Neural progenitor cell (in vitro differentiated cells): ENCODE measurements at places on chromosomes 13 and 19.

DNA sequence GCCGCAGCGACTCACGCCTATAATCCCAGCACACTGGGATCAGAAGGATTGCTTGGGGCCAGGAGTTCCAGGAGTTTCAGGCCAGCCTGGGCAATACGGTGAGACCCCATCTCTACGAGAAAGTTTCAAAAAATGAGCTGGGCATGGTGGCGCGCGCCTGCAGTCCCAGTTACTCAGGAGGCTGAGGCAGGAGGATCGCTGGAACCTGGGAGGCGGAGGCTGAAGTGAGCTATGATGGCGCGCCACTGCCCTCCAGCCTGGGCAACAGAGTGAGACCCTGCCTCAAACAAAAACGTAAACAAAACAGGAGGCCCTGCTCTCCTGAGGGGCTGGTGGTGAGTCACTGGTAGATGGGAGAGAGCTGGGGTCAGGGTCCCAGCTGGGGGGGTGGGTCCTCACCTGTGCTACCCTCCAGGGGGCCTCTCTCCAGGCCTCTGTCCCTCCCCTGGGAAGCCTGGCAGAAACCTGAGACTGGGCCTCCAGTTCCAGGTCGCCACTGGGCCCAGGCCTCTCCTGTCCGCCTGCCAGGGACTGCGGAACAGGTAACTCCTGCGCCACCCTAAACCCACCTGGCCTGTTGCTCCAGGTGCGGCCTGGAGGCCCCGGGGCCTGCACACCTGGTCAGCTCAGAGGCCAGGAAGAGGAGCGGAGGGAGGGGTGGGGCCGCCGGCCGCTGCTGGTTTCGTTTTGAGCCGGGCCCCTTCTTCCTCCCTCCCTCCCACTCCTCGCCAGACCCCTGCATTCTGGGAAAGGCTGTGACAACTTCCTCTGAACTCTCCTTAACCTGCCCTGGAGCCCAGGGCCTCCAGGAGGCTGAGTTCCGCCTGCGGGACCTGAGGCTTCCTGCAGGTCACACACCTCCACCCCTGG lies 17.2 kb upstream of the ZBTB7A start:
- no peak for DNase-seq

- DNase-seq: peak; percentile 4
Measured at GRCh38 chr13:77980592-77980991, 62.0 kb upstream of the EDNRB start.

DNA sequence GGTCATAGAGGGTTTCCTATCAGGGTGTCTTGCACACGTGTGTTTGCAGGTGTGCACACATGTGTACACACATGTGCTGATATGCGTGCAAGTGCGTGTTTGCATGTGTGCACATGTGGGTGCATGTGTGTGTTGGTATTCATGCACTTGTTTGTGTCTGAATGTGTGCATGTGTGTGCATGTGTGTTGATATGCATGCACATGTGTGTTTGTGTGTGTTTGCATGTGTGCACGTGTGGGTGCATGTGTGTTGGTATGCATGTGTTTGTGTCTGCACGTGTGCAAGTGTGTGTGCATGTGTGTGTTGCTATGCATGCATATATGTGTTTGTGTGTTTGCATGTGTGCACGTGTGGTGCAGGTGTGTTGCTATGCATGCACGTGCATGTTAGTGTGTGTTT lies 150.5 kb downstream of the SOX1 start:
- DNase-seq: no peak

GRCh38 chr13:97004886-97005285 lies 10.6 kb upstream of the OXGR1 start:
- no peak for DNase-seq

GRCh38 chr19:13154911-13155471 lies 4.8 kb downstream of the IER2 start:
- peak; percentile 90 for DNase-seq

GRCh38 chr13:30720172-30720869 lies 15.0 kb upstream of the ALOX5AP start:
- DNase-seq: no peak

DNA sequence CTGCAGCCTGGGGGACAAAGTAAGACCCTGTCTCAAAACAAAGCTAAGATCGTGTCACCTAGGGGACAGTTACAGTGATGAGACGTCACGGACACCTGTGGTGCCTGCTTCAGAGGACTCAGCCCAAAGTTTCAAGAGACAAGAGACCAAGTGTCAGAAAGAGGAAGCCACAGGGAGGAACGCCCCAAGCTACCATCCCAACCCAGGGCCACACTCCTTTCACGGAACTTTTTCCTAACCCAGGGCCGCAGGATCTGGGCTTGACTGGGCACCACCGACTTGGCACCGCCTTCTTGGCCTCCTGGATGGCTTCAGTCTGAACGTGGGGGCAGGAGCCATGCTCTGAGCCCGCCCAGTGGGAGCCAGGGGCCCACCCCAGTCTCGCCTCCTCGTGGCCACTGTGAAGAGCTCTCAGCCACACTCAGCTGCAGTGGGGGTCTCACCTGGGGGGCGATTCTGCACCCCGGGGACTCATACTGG lies 8.5 kb downstream of the MOB3A start:
- DNase-seq: no peak

DNA sequence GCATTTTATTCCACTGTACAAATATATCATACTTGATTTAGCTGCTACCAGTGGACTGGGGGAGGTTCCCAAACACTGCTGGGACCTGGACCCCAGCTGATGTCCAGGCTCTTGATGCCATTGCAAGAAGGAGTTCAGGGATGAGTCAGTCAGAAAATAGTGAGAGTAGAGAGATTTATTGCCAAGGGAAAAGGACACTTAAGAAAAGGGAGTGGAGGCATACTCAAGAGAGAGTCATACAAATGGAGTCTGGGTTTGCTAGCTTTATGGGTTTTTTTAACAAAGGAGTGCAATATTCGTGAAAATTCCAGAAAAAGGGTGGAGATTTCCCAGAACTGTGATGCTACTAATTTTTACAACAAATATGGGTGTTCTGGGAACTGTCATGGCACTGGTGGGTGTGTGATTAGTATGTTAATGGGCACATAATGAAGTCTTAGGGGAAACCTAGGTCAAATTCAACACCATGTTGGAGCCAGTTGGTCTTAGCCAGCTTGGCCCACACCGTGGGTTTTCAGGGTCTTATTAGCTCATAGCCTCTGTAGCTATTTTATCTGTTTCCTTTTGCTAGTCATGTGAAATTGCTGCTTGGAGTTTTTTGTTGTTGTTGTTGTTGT lies 36.2 kb downstream of the GPC6 start:
- DNase-seq: no peak

GRCh38 chr13:71323266-71323665 lies 543.7 kb downstream of the DACH1 start:
- DNase-seq: no peak

DNA sequence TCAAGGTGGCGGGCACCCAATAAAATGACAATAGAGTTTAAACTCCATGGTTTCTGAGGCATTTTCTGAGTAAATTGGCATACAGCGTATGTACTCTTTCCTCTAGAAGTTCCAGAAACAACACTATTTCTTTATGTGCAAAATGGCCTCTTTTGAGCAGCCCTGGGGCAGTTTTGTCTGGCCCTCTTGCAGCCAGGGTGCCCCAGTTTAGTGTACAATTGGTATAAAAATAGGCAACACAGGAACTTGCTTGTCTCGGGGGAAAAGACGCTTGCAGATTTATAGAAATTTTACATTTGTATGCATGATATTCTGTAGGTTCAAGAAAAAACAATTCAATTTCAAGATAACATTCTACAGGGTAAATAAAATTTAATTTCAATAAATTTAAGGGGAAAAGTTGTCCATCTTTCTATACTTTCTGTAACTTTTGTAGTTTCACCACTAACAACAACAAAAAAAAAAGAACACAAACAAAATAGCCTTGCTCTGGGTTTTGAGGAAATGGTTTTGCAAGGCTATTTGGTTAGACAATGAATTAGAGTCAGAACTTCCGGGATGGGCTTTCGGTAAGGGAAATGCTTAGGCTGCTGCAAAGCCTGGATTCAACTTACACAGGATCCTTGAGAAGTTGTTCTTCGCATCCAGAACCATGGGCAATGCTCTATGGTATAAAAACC lies 45.3 kb downstream of the LRCH1 start:
- DNase-seq: no peak

DNA sequence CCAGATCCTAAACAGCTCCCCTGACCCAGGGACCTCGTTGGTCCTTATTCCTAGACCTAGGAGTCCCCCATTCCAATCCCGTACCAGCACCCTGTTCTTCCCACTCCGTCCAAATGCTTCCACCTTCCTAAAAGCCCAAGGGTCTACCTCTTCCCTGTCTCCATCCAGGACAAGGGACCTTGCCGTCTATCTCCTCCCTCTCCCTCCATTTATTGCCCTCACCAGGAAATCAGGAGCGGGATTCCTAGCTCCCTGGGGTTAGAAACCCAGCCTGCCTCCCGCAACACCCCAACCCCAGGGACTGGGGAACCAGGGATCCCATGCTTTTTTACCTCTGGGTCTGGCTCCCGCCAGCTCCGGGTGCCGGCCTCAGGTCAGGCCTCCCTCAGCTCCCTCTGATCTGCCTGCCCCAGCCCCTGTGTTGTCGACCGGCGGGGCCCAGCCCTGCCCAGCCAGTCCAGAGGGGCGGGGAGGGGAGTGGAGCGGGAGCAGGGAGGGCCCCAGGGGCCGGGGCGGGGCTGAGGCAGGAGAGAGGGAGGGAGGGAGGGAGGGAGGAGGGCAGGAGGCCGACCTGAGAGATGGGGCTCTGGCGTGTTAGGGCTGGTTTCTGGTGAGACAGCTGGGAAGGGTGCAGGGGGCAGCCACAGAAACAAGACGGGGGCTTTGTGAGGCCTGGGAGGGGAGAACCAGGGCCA lies at the start of gene B3GNT8:
TSS of gene B3GNT8 (minus strand) at position 423 of the 695 bp plus-strand sequence. CDS start 596 bp downstream, outside the sequence.
- DNase-seq: peak; percentile 95

DNA sequence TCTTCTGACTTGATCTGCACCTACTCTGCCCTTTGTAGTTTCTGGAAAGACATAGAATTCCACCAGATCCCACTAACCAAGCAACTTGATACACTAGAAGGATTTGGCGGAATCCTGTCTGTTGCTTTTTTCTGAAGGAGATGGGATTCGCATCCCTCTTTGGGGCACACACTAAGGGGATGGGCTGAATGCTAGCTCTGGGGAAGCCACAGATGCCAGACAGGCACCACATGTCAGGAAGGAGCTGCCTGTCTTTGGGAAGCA lies 52.1 kb downstream of the SERP2 start:
- DNase-seq: no peak

DNA sequence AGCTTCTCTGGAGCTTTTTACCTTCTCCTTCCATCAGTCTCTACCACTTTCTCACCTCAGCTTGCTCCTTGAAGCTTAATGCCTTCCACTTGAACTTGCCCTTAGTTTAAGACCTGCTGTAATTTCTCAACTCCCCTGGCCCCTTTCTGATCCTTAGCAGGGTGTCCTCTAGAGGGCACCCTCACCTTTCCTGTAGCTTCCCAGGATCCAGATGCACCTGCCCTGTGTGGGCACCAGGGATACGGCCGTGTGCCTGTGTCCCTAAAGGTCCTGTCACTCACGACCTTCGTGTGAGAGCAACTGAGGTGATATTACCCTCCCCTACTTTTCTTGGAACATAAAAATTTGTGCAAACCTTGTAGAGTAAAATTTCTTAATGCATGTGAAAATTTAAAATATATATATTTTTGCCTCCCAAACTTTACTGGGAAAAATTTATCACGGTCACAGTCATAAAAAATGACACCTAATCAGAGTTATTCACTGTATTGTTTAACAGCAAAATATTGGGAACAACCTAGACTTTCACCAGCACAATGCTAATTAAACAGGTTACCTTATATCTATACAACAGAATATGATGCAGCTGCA lies 46.4 kb downstream of the PSG3 start:
- no peak for DNase-seq

GRCh38 chr13:91331047-91331915 lies 16.2 kb upstream of the MIR17HG start:
- no peak for DNase-seq

DNA sequence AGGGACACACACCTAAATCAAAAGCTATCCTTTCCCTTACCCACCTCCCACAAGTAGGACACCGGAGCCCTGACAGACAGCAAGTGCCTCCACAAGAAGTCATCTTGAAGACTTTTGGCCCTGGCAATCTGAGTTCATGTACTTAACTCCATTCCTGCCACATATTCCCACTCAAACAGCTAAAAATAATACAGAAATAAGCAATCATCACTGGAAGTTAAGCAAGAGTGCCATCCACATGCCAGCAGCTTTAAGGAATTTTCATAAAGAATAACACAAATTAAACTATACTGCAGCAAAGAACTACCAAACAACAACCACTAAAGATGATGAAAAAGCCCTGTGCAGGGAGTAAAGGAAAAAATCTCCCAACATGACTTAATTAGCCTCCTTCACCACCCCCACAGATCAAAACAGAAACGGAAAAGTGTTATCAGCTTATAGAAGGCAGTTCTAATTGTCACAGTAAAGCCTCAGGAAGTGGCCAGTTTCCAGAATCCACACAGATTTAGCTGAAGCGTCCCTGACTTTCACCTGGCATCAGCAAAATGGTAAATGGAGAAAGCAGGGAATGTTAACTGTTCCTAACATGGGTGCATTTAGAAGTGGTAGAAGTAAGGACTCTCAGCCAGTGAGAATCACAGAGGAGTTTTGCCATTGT lies 343.9 kb downstream of the TBC1D4 start:
- no peak for DNase-seq

DNA sequence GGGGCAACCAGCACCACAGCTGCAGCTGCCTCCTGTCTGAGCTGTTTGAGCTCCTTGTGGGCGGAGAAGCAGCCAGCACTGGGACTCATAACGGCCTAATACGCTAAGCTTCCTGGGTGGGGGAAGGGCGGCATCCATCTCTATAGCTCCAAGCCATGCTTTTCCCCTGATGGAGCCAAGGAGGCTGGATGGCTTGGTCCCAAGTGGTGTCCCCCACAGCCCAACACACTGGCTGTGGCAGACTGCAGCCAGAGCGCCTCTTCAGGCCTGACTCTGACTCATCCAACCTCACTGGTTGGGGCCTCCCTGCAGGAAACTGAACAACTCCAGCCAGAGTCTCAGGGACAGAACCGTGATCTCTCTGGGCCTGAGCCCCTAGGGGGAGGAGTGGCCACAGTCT lies 537.3 kb downstream of the SUCLA2 start:
- no peak for DNase-seq

- DNase-seq: no peak
Measured at GRCh38 chr19:28615546-28615916, 597.4 kb downstream of the UQCRFS1 start.
